ENCODE measurements at places on chromosomes 2 and 18.

GRCh38 chr2:3356799-3357198 lies 20.8 kb downstream of the EIPR1 start:
- DNase-seq: no peak

DNA sequence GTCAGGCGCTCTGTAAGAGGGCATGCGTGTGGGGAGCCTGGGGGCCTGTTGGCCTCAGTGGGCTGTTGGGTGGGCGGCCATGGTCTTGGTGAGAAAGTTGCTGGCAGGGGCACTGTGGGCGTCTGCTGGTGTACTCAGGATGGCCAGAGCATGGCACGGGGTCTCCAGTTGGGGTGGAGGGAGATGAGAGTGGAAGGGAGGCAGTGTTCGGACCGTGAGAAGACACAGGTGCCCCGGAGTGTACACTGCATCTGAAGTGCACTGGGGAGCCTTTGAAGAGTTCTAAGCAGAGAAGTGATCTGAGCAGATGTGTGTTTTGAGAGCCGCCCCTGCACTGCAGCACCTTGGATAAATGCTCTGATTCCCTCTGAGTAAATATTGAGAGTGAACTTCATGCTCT lies 150.8 kb downstream of the LDLRAD4 start:
- DNase-seq: no peak

GRCh38 chr2:207206011-207206410 lies 40.3 kb upstream of the KLF7 start:
- no peak for DNase-seq

DNA sequence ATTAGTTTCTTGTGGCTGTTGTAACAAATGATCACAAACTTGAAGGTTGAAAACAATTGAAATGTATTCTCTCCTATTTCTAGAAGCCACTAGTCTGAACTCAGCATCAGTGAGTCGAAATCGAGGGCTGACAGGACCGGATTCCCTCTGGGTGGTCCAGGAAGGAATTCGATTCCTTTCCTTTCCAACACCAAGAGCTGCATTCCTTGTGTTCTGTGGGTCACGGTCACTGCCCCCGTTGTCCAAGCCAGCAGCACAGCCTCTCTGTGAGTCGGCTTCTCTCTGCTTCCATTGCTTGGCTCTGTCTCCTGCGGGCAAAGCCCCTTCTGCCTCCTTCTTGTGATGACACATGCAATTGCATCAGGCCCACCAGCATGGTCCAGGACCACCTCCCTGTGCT lies 67.3 kb downstream of the SMIM21 start:
- no peak for DNase-seq

DNA sequence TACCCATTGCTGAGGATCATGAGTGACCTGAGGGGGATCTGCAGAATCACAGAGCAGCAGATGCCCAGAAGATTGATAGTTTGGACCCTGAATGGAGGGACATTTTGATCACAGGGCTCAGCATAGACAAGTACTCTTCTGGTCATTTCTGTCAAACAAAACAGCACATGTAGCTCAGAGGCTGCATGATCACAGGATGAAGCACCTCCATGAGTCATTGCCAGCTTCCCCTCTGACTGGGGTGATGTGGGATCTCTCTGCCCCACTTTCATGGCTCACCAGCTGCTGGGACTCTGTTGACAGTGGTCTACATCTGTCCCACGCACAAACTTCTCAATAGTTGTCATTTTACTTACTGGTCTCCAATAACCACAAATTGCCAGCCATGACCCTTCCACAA lies 264.1 kb downstream of the RPIA start:
- no peak for DNase-seq

DNA sequence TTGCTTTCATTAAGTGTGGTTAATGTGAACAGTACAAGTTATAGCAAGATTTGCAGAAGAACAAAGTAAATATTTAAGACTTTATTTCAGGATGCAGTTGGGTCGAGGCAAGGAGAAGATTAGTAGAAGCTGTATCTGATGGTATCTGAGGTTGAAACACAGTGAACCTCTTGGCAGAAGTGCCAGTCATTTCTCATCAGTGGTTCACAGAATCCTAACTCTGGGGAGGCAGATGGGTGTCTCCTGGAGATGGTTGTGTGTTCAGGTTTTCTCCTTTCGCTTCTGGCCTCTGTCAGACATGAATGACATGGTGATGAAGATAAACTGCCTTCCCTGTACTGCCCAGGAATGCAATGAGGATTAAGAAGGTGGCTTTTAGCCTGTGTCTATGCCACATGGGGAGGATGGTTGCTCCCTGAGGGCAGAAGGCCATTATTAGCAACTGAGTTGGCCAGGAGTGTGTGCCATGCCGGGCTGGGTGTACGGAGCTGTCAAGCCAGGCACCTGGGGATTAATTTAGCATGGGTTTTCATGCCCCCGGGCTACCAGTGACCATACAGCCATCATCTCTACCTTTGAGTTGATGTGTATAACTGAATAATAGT lies 28.0 kb downstream of the MGAT5 start:
- DNase-seq: no peak

DNA sequence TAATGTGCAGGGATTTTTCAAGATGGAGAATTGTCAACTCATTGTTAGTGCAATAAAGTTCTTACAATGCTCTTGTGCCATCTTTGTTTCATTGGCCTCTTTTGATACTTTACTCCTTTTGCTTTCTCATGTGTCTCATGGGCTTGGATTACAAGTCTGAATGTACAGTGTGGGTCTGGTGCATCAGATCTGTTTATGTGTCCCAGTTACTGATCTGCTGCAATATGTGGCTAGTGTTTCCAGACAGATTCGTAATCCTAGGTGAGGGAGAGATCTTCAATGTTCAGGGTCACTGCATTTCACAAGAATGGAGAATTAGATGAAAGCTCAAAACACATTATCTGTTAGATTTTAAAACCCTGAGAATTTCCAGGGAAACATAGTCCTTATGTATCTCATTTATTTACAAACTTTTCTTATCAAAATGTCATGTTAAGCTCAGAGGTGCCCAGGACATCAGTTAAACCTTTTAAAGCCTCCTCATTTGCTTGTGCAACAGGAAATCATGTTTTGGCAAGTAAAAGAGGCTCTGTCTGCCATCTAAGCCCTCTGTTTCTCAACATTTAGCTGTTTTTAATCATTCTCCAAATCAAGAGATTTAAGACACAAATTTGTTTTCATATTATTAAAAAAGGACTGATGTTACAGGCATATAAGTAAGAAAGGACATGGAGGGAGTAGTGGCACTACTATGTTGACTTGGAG lies 108.1 kb downstream of the NUP35 start:
- DNase-seq: peak; percentile 51

DNA sequence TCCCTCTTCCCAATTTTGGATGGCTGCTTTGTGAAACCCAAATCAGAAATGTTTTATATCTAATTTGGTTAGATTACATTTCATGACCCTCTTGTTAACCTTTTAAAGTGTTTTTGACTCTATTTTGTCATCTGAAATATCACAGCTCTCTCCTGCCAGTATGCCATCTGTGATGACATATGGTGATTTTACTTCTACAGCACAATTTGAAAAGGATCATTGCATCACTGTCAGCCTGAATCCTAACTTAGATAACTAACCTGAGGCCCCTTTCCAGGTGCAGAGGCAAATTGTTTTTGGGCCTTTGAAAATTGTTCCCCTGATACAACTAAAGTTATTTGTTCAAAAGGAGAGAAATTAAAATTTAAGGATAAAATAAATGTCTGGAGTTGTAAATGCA lies 1023.4 kb upstream of the LRRTM1 start:
- no peak for DNase-seq

GRCh38 chr2:194104687-194105086 lies 1552.3 kb upstream of the SLC39A10 start:
- DNase-seq: peak; percentile 6

DNA sequence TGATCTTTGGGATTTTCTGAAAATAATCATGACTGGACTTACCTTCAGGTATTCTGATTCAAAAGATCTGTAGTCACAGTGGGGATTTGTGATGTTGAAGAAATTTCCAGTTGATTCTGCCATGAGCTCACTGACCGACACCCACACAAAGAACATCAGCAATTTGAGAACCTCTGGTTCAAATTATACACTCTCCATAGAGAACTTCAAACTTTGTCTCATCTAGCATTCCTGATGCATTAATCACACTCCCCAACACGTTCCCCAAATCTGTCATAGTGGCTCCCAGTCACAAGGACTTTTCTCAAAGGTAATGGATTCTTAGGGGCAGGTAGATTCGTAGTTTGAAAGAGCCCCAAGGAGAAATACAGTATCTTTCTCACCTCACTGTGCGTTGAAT lies 584.3 kb downstream of the FBXO15 start:
- DNase-seq: peak; percentile 81

GRCh38 chr18:75211953-75212750 lies 1.6 kb downstream of the TSHZ1 start:
- peak; percentile 68 for DNase-seq

DNA sequence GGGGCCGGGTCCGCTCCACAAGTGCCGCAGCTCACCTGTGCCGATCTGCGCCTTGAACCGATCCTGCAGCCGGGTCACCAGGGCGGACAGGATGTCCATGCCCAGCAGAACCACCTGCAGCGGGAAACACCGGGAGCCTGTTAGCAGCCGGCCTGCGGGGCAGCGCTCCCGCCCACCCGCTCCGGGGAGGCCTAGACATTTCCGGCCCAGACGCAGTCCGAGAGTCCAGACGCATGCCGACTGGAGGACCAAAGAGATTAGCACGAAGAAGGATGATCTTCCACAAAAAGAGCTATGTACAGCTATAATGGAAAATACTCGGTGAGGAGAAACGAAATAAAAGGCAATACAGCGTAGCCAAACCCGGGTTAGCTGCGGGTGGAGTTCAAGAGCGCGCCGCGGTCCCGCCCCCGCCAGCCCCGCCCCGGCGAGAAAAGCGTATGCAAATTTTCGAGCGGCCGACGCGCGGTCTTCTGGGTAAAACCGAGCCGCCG lies 421 bp upstream of the RNU4ATAC start:
- DNase-seq: peak; percentile 91

All from adipocyte (in vitro differentiated cells).